Jurkat, Clone E6-1 (cell line): ENCODE measurements at places on chromosomes 2 and 18.

DNA sequence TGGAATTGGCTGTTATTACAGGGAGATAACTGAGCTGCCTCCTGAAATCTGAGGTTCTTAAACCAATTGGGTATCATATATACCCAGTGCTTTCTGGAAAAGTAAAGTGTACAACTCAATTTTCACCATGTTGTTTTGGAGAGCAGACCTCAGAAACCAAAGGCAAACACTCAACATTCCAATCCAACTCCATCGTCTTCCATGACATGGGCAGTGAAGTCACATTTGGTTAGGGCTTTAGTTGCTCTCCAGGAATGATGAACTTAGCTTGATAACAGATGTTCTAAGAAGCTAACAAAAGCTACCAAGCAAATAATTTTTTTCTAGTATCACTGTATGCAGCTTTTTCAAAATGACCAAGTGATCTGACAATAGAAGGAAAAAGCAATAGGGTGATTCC, 107.0 kb upstream of the SLC35G4 start:
- no peak for DNase-seq

GRCh38 chr2:85524336-85524908, 14.5 kb upstream of the MAT2A start:
- DNase-seq, result no peak

- DNase-seq, result no peak
Measured at GRCh38 chr2:168191955-168192785, 55.2 kb downstream of the STK39 start.

DNA sequence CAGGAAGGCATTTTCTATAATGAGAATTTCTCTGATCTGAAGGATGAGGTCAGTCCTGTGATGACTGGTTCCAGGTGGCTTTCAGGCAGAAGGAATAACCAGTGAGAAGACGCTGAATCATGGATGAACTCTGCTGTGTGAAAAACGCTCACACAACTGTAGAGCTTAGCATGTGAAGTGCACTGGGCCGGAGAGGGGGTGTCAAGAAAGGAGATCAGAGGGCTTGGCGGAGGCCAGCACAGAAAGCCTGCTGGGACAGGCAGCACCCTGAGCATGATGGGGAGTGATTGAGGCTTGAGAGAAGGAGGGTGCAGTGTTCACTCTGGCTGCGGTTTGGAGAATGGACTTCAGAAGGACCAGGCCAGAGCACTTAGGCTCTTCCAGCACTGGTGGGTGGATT, 236.5 kb downstream of the TPGS2 start:
- DNase-seq, result no peak

DNA sequence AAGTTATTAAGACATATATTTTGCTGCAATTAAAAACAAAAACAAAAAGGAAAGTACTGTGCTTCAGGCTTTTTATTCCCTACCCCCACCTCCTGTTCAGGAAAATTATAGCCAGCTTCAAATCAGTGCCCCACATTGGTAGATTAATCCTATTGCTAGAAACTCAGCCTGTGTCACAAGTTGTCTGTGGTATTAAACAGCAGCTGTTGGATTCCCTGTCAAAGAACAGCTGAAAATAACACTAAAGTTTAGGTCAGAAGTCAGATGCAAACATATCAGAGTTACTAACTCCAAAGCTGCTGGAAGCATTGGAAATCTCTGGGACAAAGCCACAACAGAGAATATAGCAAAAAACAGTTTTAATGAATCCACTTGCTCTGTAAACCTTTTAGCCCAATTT, 818 bp upstream of the CCDC141 start:
- no peak for DNase-seq

DNA sequence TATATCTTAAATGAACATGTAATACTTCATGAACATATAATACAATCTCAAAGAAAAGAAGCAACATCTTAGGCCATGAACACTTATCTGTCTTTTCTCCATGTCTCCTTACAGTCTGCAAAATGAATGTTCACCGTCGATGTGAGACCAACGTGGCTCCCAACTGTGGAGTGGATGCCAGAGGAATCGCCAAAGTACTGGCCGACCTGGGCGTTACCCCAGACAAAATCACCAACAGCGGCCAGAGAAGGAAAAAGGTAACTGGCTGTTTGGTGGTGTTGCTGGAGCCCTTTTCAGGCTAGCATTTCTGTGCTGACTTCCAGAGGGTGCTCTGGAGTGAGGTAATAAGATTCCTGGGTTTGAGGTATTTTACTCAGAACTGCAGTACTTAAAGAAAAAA, 295.9 kb upstream of the EPAS1 start:
- no peak for DNase-seq

DNA sequence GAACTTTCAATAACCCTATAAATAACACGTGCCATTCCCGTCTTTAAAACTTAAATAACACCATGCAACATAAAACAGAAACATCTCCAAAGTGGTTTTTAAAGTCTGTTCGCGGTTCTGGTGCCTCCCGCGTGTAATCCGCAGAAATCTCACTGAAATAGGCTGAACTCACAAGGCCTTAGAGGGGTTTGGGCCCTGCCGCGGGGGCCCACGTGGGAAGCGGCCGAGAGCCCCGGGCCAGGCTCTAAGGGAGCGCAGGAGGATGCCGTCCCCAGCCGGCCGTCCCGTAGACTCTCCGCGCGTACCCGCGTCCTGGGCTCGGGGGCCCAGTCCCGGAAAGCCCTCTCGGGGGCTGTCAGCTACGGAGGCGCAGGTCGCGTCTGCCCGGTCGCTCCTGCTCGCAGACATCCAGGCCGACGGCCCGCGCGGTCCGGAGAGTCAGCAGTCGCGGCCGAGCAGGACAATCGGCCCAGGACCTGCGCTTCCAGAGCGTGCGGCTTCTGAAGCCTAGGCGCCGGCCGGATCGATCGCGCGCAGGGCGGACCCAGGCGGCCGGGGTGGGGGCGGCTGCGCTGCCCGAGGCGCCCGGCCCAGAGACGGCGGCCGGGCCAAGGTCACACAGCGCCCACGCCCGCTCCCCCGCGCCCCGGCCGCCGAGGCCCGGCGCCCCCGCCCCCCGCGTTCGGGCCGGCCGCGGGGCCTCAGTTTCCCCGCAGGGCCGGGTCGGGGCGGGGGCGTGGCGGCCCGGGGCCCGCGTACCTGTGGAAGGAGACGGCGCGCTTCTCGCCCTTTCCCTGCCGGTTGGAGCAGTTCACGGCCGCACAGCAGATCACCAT, 558 bp downstream of the THAP4 start:
- no peak for DNase-seq

- DNase-seq, result no peak
Measured at GRCh38 chr2:212480447-212480846, 58.2 kb downstream of the ERBB4 start.

DNA sequence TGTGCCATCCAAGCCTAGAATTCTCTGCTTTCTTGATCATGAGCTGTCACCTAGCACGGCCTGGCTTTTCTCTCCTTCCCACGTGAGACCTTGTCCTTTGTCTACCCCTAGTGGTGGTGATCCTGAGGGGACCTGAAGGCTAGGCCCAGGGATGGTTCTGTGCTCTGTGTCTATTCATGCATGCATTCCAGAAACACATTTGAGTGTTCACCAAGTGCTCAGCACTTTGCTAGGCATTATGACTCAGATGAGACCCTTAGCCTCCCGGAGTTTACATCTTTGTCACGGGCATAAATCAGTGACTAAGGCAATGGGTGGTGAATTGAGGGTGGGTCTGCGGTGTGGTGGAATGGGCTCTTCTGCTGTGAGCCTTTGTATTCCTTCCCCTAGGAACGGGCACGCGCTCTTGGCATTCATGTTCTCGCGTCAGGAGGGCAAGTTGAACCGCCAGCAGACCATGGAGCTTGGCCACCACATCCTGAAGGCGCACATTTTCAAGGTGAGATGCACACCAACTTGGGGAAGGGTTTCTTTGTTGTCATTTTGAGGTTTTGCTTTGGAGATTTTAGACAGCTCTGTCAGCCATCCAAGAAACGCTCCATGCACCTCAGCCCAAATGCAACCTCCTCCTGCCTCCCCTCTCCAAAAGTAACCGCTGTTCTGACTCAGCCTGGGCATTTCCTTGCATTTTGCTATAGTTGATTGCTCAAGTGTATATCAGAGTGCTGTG, 100.9 kb downstream of the WDSUB1 start:
- DNase-seq, result peak; percentile 86

- DNase-seq, result no peak
Measured at GRCh38 chr18:25275412-25276001, 76.5 kb downstream of the ZNF521 start.

GRCh38 chr2:206556357-206556949, 85.8 kb upstream of the FAM237A start:
- peak; percentile 57 for DNase-seq

DNA sequence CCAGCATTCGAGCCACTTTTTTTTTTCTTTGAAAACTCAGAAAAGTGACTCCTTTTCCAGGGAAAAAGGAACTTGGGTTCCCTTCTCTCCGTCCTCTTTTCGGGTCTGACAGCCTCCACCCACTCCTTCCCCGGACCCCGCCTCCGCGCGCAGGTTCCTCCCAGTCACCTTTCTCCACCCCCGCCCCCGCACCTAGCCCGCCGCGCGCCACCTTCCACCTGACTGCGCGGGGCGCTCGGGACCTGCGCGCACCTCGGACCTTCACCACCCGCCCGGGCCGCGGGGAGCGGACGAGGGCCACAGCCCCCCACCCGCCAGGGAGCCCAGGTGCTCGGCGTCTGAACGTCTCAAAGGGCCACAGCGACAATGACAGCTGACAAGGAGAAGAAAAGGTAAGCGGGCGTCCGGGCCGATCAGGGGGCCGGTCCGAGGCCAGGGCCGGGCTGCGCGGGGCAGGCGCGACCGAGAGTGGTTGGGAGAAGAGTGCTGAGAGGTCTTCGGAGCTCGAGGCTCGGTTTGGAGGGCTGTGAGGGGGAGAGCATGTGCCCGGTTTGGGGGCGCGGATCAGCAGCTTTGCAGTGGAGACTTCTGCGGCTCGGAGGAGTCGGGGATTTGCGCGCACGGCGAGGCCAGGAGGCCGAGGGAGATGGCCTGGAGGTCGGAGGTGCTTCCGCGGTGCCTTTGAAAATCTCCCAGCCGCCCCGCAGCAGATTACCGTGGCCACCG, 502 bp downstream of the EPAS1 start:
- no peak for DNase-seq

DNA sequence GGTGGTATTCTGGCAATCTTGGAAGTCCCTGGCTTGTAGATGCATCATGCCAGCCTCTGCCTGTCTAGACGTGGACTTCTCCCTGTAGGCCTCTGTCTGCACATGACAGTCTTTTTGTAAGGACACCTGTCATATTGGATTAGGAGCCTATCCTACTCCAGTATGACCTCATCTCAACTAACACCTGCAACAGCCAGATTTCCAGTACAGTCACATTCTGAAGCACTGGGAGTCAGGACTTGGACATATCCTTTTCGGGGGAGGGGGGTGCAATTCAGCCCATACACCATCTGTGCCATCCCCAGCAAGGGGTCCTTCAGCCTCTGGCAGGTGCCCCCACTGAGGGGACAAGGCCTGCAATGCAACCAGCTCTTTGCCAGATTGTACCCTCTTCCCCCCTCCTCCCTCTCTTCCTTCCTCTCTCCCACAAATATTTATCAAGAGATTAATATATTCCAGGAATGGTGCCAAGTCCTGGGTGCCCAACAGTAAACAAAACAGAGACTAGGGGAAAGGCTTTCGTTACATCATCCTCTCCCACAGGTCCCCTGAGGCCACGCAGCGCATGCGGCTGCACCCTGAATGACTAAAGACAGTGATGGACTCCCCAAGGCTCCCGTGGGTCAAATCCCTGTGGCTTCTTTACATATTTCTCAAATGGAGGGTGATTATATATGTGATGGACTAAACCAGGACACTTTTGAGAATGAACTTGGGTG, 20.5 kb upstream of the MYCN start:
- no peak for DNase-seq

DNA sequence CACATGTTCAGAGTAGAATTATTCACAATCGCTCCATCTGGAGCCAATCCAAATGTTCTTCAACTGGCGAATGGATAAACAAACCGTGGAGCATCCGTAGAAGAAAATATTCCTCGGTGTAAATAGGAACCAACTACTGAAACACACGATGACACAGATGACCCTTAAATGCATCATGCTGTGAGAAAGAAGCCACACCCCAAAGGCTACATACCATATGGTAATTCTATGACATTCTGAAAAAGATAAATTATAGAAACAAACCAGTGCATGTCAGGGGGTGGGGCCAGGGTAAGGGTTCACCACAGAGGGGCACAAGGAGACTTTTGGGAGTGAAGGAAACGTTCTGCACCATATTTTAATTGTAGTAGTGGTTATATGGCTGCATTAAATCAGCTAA, 312.2 kb upstream of the SMIM21 start:
- no peak for DNase-seq

GRCh38 chr2:127085317-127085681, 21.7 kb downstream of the BIN1 start:
- peak; percentile 17 for DNase-seq

GRCh38 chr2:230814616-230815015, 50.1 kb upstream of the ITM2C start:
- no peak for DNase-seq

DNA sequence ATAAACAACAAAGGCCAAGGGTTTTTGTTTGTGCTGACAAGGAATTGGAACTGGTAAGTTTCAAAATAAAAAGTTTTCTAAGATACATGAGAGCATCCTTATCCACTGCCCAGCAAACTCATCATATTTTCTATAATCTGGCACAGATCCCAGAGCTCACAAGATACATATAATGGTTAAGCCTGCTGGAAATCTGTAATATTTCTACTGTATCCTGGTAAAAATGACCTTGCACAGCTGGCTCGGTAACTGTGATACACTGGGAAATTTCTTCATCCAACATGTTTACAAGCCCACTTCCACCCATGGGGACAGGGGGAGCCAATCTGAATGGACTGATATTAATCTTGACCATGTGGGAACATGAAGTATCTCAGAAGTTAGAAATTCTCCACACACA, 425.4 kb upstream of the MMADHC start:
- no peak for DNase-seq

DNA sequence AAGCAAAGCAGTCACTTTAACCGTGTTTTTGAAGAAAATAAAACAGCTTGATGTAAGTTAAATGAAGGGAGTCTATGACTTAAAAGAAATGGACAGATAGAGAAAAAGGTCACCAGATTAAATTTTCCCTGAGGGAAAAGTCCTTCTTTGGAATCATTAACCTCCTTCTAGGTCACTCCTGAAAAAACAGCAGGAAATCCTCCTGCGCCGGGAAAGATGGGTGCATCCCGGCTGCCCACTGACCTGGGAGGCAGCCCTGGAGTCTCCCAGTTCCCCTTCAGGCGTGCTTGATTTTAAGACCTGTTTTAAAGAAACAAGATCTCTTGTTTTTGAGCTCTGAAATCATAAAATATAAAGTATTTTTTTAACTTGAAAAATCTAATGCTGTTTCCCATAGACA, 18.4 kb upstream of the ZNF521 start:
- no peak for DNase-seq
